Thymus (tissue), 14 donors: ENCODE measurements at places on chromosomes 5 and 9. TPM values are rescaled to one million over a fixed set of nuclear protein-coding genes. Genes with fewer than 3 reads are reported as not detected.

KIAA0825 gene
- polyA plus RNA-seq: 0.87 TPM

SV2C gene
- 0.27 TPM for polyA plus RNA-seq

CER1 gene
- polyA plus RNA-seq: 0.07 TPM

PLEKHG4B gene
- polyA plus RNA-seq: 0.64 TPM

MARCHF3 gene
- polyA plus RNA-seq: 5.1 TPM

PCDHB13 gene
- 0.27 TPM for polyA plus RNA-seq

ADAMTS6 gene
- polyA plus RNA-seq: 1.2 TPM

ALDH7A1 gene
- polyA plus RNA-seq: 29.9 TPM

PDZD2 gene
- polyA plus RNA-seq: 6.8 TPM

GPR21 gene
- polyA plus RNA-seq: 0.07 TPM

LEAP2 gene
- 4.4 TPM for polyA plus RNA-seq

PHYHD1 gene
- 25.6 TPM for polyA plus RNA-seq

SMIM33 gene
- polyA plus RNA-seq: 0.05 TPM

ABL1 gene
- polyA plus RNA-seq: 21.1 TPM

SLC6A18 gene
- polyA plus RNA-seq: 0.05 TPM

MEIKIN gene
- polyA plus RNA-seq: 0.09 TPM

SLC46A2 gene
- polyA plus RNA-seq: 0.98 TPM

CETN3 gene
- polyA plus RNA-seq: 35.3 TPM

MARCHF11 gene
- 0.07 TPM for polyA plus RNA-seq

SEMA5A gene
- polyA plus RNA-seq: 1.2 TPM

LYSMD3 gene
- polyA plus RNA-seq: 13.5 TPM

TLR4 gene
- 4.7 TPM for polyA plus RNA-seq

PLAC8L1 gene
- polyA plus RNA-seq: 1.5 TPM

TMEM141 gene
- polyA plus RNA-seq: 81.0 TPM

SPINK1 gene
- 7.3 TPM for polyA plus RNA-seq

CRHBP gene
- 0.78 TPM for polyA plus RNA-seq

OMD gene
- 1.3 TPM for polyA plus RNA-seq

LAMC3 gene
- 2.6 TPM for polyA plus RNA-seq

FAM151B gene
- polyA plus RNA-seq: 0.75 TPM

GMCL2 gene
- polyA plus RNA-seq: under 0.01 TPM

LCN15 gene
- 0.43 TPM for polyA plus RNA-seq

RNF183 gene
- polyA plus RNA-seq: 0.46 TPM

CCNO gene
- 1.0 TPM for polyA plus RNA-seq

TEX48 gene
- polyA plus RNA-seq: 0.07 TPM

LECT2 gene
- not detected for polyA plus RNA-seq

FAM221B gene
- 0.05 TPM for polyA plus RNA-seq

IFNA6 gene
- not detected for polyA plus RNA-seq

SOWAHA gene
- 4.3 TPM for polyA plus RNA-seq

MRPS2 gene
- polyA plus RNA-seq: 35.5 TPM

GPR107 gene
- 10.7 TPM for polyA plus RNA-seq

FER gene
- polyA plus RNA-seq: 2.8 TPM

NR4A3 gene
- 13.6 TPM for polyA plus RNA-seq

RGS7BP gene
- 0.09 TPM for polyA plus RNA-seq

NRARP gene
- polyA plus RNA-seq: 1.6 TPM

HINT1 gene
- polyA plus RNA-seq: 396 TPM

ACTBL2 gene
- polyA plus RNA-seq: 0.07 TPM

ZNF618 gene
- polyA plus RNA-seq: 1.6 TPM
